ENCODE measurements at places on chromosomes 2 and 18.

GRCh38 chr18:51425475-51425874 is 228.0 kb upstream of the MEX3C start:
- DNase-seq = no peak

DNA sequence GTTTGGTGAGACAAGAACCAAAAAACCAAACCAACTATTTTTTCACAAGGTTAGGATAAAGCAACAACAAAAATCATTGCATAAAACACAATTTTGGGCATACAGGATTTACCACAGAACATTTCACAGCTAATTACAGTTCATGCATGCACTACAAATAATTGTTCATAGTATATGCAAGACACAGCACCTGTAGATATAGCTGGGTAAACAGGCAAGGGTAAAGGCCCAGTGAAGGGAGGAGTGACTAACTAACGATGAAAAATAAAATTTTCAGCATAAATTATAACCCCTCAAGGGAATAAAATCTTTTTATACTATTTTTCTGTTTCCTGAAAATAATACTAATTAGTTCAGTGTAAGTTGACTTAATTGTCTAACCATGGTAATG is 73.3 kb upstream of the CCDC141 start:
- DNase-seq = no peak

GRCh38 chr2:207905546-207905945 is 119.8 kb downstream of the PLEKHM3 start:
- DNase-seq = no peak

DNA sequence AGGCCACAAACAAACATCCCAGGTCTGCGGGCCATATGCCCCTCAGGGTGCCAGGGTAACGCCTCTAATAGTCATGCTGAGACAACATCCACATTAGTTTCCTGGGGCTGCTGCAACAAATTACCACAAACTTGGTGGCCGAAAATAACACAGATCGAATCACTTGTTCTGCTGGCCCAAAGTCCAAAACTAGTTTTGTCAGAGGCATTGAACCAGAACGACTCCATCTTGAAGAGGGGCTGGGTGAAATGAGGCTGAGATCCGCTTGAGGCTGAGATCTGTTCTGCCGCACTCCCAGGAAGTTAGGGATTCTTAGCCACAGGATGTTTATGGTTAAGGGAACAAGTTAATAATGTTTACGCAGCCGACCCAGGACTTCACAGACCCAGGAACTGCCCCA is 66.7 kb downstream of the COPS8 start:
- DNase-seq = no peak

DNA sequence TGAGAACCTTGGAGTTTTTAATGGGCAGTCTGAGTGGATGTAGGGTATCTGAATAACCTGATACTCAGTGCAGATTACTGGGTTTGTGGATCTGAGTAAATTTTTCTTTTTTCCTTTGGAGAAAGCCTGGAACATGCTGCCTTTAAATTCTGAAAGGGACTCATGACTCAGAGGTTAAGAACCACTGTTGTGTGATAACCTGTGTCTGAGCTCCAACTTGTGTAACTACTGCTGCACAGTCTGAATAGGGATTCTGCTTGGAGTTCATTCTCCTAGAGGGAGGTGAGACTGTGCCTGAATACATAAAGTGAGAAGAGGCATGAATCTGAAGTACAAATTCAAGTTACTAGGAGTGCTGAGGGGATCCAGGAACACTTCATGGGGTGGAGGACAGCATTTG is 36.2 kb downstream of the KDM3A start:
- DNase-seq = no peak

GRCh38 chr2:27054721-27055120 is 3.3 kb downstream of the AGBL5 start:
- no peak for DNase-seq

GRCh38 chr2:217986256-217986961 is 16.4 kb downstream of the TNS1 start:
- no peak for DNase-seq

- DNase-seq = no peak
Measured at GRCh38 chr2:9466147-9466683, 8.1 kb upstream of the IAH1 start.

DNA sequence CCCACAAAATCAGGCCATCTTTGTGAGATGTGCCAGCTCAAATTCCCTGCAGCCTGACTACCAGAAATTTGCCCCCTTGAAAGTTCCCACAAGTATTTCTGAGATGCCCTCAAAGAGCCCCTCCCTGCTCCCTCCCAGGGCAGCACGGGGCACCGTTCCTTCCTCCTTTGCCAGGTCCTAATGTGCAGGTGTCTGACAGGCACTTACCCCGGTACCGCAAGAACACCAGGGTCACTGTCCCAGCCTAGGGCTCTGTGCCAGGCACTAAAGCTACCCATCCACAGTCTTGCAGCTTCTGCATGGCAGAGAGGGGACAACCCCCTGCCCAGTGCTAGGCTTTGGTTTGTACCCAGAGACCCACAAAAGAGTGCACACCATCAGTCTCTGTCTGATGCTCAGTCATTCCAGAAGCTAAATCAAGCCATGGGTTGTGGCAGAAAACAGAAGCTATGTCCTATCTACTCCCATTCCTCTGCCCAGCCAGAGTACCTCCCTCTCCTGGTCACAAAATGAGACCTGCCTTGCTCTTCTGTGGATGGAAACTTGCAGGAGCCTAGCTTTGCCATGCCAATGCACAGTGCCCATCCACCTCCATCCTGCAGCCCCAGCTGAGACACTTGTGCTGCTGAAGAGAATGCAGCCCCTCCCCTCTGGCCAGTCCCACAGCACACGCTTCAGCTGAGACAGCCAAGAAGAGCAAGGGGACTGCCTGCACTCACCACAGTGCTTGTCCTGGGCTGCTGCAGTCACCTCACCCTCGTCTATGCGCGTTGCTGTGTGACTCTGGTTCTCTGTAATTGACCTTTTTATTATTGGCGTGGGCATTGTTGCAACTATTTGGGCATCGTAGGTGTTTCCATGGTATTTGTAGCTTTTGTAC is 48.7 kb downstream of the INPP5D start:
- DNase-seq = no peak

DNA sequence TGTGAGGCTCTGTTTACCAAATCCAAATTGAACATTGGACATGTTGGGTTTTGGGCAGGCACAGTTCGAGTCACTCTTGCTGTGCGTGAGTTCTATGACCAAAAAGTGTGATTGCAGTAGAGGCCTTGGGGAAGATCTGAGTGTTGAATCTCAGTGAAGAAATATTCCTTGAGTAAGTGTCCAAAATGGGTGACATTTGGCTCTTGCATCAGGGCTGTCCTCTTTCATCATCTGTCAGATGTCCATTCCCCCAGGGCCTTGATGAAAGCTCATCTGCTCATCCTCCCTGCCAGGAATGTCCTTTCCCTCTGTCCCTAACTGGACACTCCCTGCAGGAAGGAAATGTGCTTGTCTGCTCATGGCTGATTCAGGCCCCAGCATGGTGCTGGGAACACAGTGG is 6.4 kb upstream of the SFTPB start:
- no peak for DNase-seq

DNA sequence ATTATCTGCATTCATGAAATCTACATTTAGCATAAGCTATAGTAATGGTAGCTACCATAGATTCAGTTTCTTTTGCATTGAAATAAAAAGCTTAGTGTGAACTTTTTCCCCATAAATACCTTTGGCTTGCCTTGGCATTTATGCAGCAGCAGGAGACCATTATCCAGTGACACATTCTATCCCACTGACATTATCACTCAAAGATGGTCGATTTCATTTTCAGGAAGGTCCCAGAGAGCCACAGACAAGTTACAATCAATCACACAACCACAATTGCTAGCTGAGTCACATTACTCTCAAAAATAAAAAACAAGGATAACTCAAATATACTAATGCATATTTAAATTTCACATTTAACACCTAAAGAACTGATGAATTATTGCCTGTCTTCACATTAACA is 512.7 kb upstream of the CDH2 start:
- no peak for DNase-seq

- DNase-seq = no peak
Measured at GRCh38 chr18:13576598-13576997, 149.8 kb downstream of the FAM210A start.

DNA sequence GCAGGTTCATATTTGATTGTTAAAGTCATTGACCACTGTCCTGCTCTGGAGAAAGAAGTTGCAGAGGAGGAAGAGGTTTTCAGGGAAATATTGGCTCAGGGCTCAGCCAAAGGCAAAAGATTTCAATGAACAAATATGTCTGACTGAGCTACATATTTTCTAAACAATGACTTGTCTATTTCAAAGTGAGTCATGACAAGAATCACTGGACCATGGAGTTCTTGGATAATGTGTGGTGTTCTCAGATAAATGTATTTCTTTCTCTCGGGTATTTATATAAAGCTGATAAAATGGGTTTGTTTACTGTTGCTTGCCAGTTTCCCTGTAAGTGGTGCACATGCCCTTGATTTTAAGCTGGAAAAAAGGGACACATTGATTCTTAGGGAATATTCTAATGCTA is 34.3 kb upstream of the RMP24 start:
- DNase-seq = no peak

- DNase-seq = no peak
Measured at GRCh38 chr2:82124629-82125028, 1820.1 kb upstream of the LRRTM1 start.

DNA sequence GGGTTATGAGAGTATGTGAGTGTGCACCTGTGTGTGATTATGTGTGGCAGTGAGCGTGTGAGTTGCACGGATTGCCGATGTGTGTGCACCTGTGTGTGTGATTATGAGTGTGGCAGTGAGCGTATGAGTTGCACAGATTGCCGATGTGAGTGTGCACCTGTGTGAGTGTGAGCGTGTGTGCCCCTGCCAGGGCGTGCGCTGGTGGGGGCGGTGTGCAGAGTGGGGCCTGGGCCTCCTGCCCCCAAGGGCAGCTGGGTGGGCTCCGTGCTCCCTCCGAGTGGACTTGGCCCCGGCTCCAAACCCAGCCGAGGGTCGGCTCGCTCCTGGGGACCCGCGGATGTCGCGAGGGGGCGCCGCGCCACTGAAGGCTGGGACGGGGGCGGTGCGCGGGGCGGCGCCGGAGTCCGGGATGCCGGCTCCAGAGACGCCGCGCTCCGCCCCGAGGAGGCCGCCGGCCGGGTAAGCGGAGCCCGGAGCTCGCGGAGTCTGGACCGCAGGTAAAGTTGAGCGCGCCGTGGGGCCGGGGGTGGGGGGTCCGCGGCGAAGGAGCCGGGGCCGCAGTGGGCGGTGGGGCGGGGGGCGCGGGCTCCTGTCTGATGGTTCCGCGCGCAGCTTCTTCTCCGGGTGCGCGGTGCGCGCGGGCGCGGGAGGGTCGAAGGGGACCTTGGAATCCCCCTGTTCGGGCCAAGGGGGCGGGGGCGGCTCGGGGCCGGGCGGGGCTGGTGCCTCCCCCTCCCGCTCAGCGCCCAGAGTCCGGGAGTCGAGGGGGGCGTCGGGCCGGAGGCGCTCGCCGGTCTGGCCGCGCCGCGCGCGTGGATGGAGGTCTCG is at the start of gene KCNG2:
Gene KCNG2, plus strand, starts transcription at position 421 of the 828 bp plus-strand sequence. CDS start 65,730 bp downstream, outside the sequence.
- no peak for DNase-seq

DNA sequence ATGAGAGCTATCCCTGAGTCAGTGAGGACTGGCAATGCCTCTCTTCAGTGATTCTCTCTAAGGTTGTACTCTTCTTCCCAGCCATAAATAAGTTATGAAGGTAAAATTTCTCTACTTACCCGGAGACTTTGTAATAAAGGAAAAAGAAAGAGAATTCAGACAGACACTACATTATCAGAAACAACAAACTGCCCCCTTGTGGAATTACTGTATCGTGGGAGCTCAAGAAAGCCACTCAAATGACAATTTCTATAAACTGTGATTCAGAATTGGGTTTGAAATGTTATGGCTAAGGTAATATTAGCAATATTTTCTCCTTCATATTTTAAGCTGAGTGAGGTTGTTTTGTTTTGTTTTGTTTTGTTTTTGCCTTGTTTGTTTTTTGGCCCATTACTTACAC is 155.8 kb upstream of the TANK start:
- no peak for DNase-seq

- no peak for DNase-seq
Measured at GRCh38 chr18:71442731-71443141, 1101.4 kb downstream of the CBLN2 start.

GRCh38 chr2:237411683-237412423 is 2.1 kb downstream of the COL6A3 start:
- no peak for DNase-seq

Data from BJ (cell line).